ENCODE measurements at places on chromosomes 7 and 10.

GRCh38 chr10:124149189-124150042 is 56.0 kb upstream of the CHST15 start:
- DNase-seq = no peak

- DNase-seq = no peak
Observed at GRCh38 chr10:114556236-114557122, 101.6 kb downstream of the ABLIM1 start.

DNA sequence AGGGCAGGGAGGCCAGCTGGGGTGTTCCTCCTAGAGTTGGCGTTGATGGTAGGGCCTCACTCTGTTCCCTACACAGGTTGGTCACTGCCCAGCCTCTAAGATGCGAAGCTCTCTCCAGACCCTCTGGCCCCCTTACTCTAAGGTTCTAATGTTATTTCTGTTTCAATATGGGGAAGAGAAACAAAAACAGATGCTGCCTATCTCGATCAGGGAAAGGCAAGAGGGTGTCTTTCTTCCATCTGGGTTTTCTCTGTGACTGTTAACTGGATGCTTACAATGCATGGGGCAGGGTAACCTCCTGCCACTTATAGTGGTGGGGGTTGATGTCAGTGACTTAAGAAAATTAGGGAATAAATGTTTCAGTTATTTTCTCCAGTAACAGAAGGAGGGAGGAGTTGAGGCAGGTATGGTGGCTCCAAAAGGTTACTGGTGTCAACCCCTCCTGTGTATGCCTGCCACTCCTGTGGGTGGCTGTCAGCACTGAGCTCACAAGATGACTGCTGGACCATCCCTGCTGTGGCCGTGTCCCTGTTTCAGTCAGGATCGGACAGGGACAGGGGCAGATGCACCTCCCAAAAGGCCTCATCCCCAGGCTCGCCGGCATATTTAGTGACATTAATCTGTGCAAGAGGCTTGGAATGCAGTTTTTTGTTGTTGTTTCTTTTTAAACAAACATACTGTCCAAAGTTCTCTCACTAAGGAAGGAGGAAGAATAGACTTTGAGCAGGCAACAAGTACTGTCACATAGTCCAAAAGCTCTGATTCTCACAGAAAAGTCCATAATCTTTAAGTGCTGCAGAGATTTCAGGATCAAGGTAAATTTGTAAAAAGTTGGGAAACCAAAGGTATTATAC is 39.6 kb upstream of the SYPL1 start:
- DNase-seq = no peak

DNA sequence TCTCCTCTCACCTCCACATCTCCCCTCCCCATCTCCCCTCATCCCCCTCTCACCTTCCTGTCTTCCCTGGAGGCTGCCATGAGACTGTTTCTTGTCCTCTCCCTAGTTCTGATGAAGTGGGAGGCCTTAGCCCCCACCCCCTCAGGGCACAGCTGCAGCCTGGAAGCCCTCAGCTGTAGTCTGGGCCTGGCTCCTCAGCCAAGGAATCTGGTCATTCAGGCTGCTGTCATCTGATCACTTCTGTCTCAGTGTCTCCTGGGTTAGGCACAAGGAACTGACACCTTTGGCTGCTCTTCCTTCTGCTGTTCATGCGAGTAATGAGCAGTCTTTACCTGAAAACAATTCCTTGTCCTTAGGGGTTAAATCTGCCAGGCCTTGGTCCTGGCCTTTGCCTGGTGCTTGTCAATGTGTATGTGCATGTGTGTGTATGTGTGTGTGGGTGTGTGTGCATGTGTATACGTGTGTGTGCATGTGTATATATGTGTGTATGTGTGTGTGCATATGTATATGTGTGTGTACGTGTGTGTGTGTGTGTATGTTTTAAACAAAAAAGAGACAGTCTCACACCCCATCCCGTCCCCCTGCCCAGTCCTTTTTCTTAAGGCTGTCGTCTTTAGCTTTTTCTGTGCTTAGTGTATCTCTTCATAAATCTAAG is 153.5 kb upstream of the TMEM72 start:
- DNase-seq = no peak

- no peak for DNase-seq
Observed at GRCh38 chr10:61350068-61350467, 103.1 kb downstream of the TMEM26 start.

DNA sequence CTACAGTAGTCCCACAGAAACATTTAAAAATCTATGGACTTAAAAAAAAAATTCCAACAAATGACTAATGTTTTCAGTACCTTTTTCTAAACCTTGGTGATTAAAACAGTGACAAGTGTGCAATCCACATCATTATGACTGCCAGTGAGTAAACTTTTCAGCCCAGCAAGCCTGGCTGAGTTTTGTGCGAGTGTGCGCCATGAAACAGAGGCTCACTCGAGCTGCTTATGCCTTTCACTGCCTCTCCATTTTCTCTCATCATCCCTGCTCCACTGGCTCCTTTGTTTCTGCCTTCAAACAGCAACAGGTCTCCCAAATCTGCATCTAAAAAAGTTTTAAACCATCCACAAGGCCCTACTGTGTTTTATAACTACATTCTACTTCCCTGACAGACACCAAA is 105.8 kb downstream of the USP6NL start:
- no peak for DNase-seq

DNA sequence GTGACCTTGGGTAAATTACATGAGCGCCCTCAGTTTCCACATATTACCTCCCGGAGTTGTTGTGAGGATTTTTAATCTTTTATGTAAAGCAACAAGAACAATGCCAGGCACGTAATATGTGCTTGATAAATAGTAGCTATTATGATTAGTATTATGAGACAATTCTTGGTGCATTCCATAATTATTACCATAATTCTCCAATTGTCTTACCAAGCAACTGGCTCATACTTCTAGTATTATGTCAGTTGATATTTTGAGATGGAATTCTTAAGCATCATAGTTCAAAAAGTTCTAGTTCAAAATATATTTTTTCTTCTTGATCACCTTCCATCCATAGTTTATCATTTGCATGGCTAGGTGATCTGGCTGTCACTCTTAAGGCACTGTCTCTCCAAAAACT is 259.0 kb downstream of the BBS9 start:
- no peak for DNase-seq

GRCh38 chr7:23955145-23955544 is 245.1 kb downstream of the STK31 start:
- DNase-seq = no peak

GRCh38 chr7:99739699-99740572 is 4.9 kb upstream of the CYP3A7 start:
- no peak for DNase-seq
